Left lung (tissue), 14 donors: ENCODE measurements at places on chromosomes 7 and 10. TPM values are rescaled to one million over a fixed set of nuclear protein-coding genes. Genes with fewer than 3 reads are reported as not detected.

DNA sequence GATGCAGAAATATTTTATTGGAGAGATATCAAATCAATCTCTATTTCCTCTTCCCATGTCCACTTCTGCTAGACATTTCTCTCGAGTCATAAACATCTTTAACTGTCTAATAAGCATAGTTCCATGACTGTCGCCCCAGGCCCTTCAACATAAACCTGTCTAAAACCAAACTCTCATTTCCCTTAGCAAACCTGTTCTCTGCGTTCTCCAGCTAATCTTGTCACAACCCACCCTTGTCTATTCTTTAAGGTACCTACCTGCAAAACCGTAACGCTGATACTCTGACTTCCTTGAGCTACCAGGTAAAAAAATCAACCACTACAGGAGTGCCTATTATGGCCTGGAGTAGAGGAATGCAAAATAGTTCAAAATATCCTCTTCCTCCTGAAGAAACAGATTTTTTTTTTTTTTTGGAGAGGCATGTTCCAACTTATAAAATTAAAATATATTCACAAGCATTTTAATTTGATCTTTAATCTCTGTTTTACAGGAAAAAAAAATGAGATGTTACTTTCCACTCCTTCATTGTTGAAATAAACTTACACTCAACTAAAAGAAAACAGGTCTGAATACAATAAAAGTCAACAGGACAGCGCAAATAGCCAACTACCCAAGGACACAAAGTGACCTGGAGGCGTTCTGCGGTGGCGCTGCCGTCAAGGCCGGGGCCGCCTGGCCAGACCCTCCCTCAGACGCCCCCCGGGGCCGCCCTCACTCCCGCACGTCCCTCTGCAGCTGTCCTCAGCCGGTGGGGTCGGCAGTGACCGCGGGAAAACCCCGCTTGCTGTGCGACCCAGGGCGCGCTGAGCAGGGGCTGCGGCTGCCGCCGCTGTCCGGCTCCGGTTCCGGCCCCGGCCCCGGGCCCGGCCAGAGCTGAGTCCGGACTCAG, 765 bp downstream of the SLC25A40 start:
- peak; percentile 88 for DNase-seq

DNA sequence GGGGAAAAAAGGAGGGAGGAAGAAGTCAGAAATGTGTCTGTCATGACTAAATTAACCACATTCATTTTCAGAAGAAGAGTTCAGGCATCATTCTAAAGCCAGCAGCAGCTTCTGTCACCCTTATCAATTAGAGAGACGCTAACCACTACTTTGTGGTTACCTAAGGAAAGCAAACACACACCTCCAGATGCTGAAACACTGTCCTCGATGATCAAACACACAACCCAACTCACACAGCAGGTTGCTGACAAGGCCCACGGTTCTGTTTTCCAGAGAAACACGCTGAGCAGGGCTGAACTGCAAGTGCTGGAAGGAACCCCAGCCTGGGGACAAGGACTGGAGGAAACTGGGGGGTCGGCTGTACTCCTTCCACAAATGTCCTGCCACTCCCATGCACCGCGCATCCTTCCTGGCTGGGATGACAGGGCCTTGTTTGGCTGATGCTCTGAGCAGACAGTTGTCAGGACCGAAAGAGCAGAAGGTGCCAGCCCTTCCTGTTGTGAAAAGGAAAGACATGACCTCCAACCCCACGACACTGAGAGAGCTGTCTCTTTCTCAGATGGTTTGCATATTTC, 36.6 kb downstream of the PRKCQ start:
- DNase-seq, result no peak

GRCh38 chr7:101941481-101942383, 124.3 kb downstream of the CUX1 start:
- no peak for DNase-seq

DNA sequence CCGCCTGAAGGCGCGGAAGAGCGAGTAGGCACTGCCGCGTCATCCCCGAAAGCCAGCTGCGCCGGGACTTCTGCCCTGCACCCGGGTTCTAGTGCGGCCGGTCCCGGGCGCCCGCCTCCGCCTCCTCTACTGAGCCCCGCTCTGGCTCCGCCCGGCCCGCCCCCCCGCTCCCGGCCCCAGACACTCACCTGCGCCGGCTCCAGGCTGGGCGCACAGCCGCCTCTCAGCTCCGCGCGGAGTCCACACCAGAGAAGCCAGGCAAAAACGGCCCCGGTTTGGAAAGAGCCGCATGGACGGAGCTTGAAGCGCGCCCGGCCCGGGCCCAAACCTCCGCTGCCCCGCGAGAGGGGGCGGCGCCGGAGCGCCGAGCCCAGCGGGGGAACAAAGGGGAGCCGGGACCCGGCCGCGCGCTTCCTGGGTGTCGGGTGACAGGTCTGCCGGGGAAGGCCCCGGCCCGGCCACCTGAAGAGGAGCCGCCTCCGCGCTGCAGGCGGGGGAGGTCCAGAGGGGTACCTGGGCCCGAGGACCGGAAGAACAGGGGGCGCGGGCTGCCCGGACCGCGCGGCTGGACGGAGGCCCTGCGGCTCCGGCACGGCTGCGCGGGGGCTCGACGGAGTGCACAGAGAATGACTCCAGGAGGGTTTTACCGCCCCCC, 168.2 kb downstream of the NRF1 start:
- DNase-seq, result peak; percentile 67

GRCh38 chr10:112643600-112644264, 196.7 kb downstream of the VTI1A start:
- no peak for DNase-seq

GRCh38 chr10:97211229-97211628, 25.5 kb upstream of the SLIT1 start:
- no peak for DNase-seq

GRCh38 chr7:24992314-24992713, 12.3 kb upstream of the OSBPL3 start:
- DNase-seq, result no peak

- no peak for DNase-seq
These were observed 99.0 kb upstream of the FZD1 start for GRCh38 chr7:91165006-91165845.

The MYH16 gene
- total RNA-seq, result not detected

The C7orf57 gene
- 1.6 TPM for total RNA-seq

The LCOR gene
- 29.6 TPM for total RNA-seq

The TLX1 gene
- not detected for total RNA-seq

The UPK3B gene
- 15.9 TPM for total RNA-seq

The AMPH gene
- 0.90 TPM for total RNA-seq

The ATG9B gene
- total RNA-seq, result 0.68 TPM

The PNLIP gene
- not detected for total RNA-seq

The OR9A2 gene
- total RNA-seq, result not detected

The MEOX2 gene
- total RNA-seq, result 38.7 TPM
